CD8-positive, alpha-beta memory T cell (primary cell): ENCODE measurements at places on chromosomes 4 and X. TPM values are rescaled to one million over a fixed set of nuclear protein-coding genes. Genes with fewer than 3 reads are reported as not detected.
A peak's percentile ranks its signal among the peaks of the same experiment; 100 is the strongest.

GRCh38 chrX:23896981-23897380 is 10.8 kb downstream of the APOO start:
- H3K4me1 ChIP-seq: no peaks in the 10 kb centered on the region
- no peak overlapping the region for H3K27ac ChIP-seq
- no peak for DNase-seq
- no peaks in the 10 kb centered on the region for H3K27me3 ChIP-seq
- no peaks in the 10 kb centered on the region for H3K36me3 ChIP-seq

The SLC26A1 gene
- polyA plus RNA-seq: 1.1 TPM

The INTU gene
- not detected for polyA plus RNA-seq

DNA sequence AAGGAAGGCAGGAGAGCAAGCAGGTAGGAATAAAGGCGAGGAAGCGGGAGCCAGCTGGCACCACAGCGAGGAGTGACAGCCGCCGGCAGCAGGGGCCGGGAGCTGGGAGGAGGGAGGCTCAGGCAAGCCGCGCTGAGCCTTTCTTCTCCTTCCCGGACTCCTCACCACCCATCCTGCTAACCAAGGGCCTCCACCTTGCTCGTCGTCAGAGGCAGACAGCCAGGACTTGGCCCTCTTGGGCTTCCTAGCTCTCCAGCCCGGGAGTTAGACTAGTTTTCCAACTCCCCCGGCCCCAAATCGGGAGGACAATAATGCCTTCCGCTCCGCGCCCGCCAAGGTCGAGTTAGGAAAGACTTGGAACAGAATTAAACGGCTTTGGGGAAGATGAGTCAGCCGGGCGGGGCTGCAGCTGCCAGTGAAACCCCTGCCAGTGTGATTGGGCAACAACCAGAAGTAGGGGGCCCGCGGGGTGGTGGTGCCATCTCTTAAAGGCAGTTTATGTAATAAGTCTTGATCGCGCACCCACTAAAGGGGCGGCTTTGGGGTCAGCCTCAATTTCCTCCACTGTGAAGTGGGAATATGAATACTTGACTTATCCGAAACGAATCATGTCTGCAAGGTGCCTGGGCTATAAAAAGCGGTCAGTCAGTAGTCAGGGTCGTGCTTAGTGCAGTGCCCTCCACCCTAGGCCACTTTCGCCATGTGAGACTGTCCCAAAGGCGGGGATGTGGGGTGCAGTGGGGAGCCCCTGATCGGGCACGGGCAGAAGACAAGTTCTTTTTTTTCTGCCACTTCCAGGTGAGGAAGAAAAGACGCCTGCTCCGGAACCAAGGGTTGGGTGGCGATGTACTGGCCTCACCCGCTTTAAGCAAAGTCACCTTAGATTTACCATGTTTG is 6.7 kb upstream of the HSD17B10 start:
- H3K36me3 ChIP-seq: no peaks in the 10 kb centered on the region
- H3K4me3 ChIP-seq: peak overlapping the region; percentile 50
- no peak overlapping the region for H3K27ac ChIP-seq

DNA sequence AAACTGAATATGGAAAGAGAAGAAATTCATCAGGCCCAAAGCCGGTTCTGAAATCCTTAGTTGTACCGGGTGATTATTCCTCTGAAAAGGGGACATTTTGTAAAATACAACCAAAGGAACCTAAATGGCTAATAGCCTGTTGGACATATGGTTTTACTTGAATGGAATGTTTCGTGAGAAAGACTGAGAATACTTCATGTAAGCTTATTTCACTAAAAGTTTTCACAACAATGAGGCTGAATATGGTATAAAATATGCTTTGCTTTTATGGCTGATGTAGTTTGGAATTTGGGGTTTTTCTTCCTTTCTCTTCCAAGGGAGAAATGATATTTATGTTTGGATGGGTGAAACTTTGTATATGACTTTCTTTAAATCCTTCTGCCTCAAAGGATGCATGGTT is 2.7 kb downstream of the GRIA3 start:
- H3K4me1 ChIP-seq: no peaks in the 10 kb centered on the region
- H3K27ac ChIP-seq: no peak overlapping the region
- H3K27me3 ChIP-seq: no peaks in the 10 kb centered on the region
- no peaks in the 10 kb centered on the region for H3K36me3 ChIP-seq
- no peak for DNase-seq
- no peak overlapping the region for H3K4me3 ChIP-seq

The RPGR gene
- 7.1 TPM for polyA plus RNA-seq

The ARR3 gene
- not detected for polyA plus RNA-seq

The ARHGEF6 gene
- 60.7 TPM for polyA plus RNA-seq

GRCh38 chrX:135000516-135000915 is 9.7 kb downstream of the SMIM10 start:
- no peak overlapping the region for H3K27ac ChIP-seq
- H3K4me3 ChIP-seq: no peak overlapping the region
- H3K36me3 ChIP-seq: no peaks in the 10 kb centered on the region

DNA sequence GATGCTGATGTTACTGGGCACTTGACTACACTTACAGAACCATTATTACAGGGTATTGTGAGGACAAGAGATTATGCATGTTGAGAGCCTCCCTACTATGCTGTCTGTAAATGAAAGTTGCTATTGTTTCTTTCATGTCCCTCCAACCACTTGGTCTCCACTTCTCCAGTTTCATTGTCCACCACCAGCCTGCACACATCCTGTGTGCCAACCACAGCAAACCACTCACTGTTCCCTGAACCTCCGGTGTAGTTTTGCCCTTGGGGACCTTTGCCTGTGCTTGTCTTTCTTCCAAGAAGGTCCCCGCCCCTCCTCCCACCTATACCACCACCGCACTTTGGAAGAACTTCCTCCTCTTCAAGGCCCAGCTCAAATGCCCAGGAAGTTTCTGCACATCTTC is 43.1 kb upstream of the AFF2 start:
- H3K36me3 ChIP-seq: no peaks in the 10 kb centered on the region
- H3K4me1 ChIP-seq: no peaks in the 10 kb centered on the region
- DNase-seq: no peak
- no peak overlapping the region for H3K4me3 ChIP-seq
- no peak overlapping the region for H3K27ac ChIP-seq
- H3K27me3 ChIP-seq: no peaks in the 10 kb centered on the region

DNA sequence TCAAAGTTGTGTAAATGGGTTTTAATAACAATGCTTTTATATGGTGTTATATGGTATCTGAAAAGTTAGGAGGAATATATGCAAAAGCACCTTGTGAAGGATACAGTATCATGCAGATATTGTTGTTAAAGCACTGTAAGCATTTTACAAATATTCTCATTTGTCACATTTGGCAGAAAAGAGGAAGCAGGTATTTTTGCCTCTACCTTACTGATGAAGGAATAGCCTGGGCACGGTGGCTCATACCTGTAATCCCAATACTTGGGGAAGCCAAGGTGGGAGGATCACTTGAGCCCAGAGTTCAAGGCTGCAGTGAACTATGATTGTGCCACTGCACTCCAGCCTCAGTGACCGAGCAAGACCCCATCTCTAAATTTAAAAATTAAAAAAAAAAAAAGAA is 12.2 kb upstream of the GDPD2 start:
- H3K27ac ChIP-seq: no peak overlapping the region
- no peaks in the 10 kb centered on the region for H3K36me3 ChIP-seq
- no peaks in the 10 kb centered on the region for H3K27me3 ChIP-seq
- no peaks in the 10 kb centered on the region for H3K4me1 ChIP-seq
- no peak for DNase-seq
- no peak overlapping the region for H3K4me3 ChIP-seq

The CLDN22 gene
- polyA plus RNA-seq: not detected

The ARAP2 gene
- polyA plus RNA-seq: 44.2 TPM

DNA sequence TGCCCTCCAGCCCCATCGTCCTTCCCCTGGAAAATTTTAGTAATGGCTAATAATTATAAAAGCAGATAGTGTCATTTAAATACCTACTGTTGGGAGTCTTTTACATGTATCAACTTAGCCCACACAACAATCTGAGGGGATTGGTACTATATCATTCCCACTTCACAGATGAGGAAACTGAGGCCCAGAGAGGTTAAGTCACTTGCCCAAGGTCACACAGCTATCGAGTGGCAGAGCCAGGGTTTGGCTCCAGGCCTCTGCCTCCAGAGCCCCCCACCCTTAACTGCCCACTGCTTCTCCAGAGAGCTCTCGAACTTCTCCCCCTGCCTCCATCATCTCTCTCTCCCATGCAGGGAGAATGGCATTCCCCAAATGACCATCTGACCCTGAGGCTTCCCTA is 7.4 kb downstream of the C4orf50 start:
- H3K4me1 ChIP-seq: no peaks in the 10 kb centered on the region
- H3K36me3 ChIP-seq: no peaks in the 10 kb centered on the region
- H3K27ac ChIP-seq: no peak overlapping the region

The USP17L25 gene
- polyA plus RNA-seq: not detected

The OR13H1 gene
- polyA plus RNA-seq: not detected

GRCh38 chrX:13685126-13685763 is 3.7 kb upstream of the RAB9A start:
- no peak for DNase-seq
- no peaks in the 10 kb centered on the region for H3K27me3 ChIP-seq
- H3K27ac ChIP-seq: no peak overlapping the region
- H3K4me3 ChIP-seq: no peak overlapping the region
- H3K36me3 ChIP-seq: no peaks in the 10 kb centered on the region

The TNIP3 gene
- 7.0 TPM for polyA plus RNA-seq

The MAGED4 gene
- 2.1 TPM for polyA plus RNA-seq

The SMIM10 gene
- 0.36 TPM for polyA plus RNA-seq

- no peaks in the 10 kb centered on the region for H3K27me3 ChIP-seq
- H3K4me1 ChIP-seq: no peaks in the 10 kb centered on the region
- no peak overlapping the region for H3K4me3 ChIP-seq
- H3K27ac ChIP-seq: no peak overlapping the region
Observed at GRCh38 chrX:103663981-103664762, 22.3 kb downstream of the MORF4L2 start.

DNA sequence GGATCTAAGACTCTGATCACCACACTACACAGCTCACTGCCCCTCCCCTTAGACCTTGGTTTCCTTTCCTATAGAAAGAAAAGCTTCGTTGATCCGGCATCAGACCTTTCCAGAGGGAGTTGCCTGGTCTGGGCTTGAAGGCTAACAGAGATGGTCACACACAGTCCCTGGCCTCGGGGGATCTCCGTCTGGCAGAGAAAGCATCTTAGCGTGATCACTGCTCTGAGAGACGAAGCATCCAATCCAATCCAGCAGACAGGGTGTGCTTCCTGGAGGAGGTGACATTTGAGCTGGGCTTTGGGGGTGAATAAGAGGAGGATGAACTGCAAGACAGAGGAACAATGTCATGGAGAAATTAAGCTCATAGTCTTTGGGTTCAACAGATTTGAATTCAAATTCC is 49.5 kb downstream of the HTRA3 start:
- no peaks in the 10 kb centered on the region for H3K36me3 ChIP-seq
- no peak overlapping the region for H3K27ac ChIP-seq
- no peaks in the 10 kb centered on the region for H3K27me3 ChIP-seq
- DNase-seq: no peak
- no peak overlapping the region for H3K4me3 ChIP-seq
- H3K4me1 ChIP-seq: no peaks in the 10 kb centered on the region

DNA sequence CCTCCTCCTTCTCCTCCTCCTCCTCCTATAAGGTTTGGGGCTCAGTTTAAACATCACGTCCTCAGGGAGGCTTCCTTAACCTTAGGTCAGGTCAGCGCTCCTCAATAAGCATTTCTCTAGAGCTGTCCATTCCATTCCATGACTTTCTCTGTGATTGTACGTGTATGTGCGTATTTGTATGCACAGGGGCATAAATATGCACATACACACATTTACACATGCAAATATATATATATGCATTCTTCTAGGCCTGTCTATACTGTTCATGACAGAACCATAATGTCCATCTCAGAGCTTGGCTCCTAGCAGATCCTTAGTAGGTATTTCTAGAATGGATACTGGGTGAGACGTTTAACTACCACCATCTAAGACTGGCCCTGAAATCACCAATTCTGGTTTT is 258.6 kb downstream of the STIM2 start:
- H3K4me3 ChIP-seq: no peak overlapping the region
- no peaks in the 10 kb centered on the region for H3K27me3 ChIP-seq
- no peaks in the 10 kb centered on the region for H3K36me3 ChIP-seq
- H3K4me1 ChIP-seq: no peaks in the 10 kb centered on the region
- no peak for DNase-seq

The NDST3 gene
- polyA plus RNA-seq: not detected

The AKAP14 gene
- not detected for polyA plus RNA-seq

GRCh38 chr4:83362492-83363329 is 28.1 kb upstream of the HPSE start:
- H3K4me3 ChIP-seq: no peak overlapping the region
- H3K4me1 ChIP-seq: no peaks in the 10 kb centered on the region
- H3K27ac ChIP-seq: no peak overlapping the region
- H3K27me3 ChIP-seq: no peaks in the 10 kb centered on the region
- H3K36me3 ChIP-seq: no peaks in the 10 kb centered on the region
- DNase-seq: no peak

DNA sequence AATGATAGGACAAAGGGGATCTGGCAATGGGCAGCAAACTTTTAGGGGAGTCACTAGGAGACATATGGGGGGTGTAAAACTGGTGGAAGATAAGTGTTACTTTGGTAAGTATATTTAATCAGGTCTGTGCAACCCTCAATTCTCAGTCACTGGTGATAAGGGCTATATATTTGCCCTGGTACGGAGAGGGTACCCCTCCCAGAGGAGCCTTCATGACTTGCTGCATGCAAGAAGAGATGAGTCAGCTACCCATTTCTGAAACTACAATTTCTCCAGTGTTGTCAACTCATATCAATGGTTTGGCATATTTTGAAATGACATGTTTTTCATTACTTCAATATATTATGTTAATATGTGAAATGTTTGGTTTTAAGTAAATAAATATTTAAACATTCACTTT is 14.3 kb downstream of the SMARCAD1 start:
- no peaks in the 10 kb centered on the region for H3K4me1 ChIP-seq
- H3K27ac ChIP-seq: no peak overlapping the region
- H3K36me3 ChIP-seq: peaks cover 5% of the 10 kb centered on the region
- DNase-seq: no peak
- H3K4me3 ChIP-seq: no peak overlapping the region

The LRAT gene
- not detected for polyA plus RNA-seq

DNA sequence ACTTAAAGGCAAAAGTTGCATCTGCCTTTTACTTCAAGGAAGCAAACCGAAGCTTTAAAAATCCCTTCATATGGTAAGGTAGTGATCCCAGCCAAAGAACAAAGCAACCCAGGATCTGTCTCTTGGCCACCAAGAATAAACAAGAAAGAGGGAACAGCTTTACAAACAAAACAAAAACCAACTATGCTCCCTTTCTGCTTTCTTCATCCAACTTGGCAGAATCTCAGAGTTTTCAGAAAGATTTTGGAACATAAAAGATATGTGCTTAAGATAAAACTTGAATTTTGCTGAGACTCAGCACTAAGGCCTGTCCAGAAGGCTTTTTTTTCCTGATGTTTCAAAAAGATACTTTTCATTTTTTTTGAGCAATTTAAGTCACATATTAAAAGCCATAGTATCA is 94.0 kb downstream of the COL4A6 start:
- H3K36me3 ChIP-seq: no peaks in the 10 kb centered on the region
- H3K4me3 ChIP-seq: no peak overlapping the region
- no peak for DNase-seq
- no peaks in the 10 kb centered on the region for H3K4me1 ChIP-seq

The FAM47A gene
- polyA plus RNA-seq: not detected

- peaks cover 27% of the 10 kb centered on the region for H3K4me1 ChIP-seq
- H3K4me3 ChIP-seq: peak overlapping the region; percentile 29
- no peak for DNase-seq
- no peak overlapping the region for H3K27ac ChIP-seq
- H3K36me3 ChIP-seq: no peaks in the 10 kb centered on the region
- no peaks in the 10 kb centered on the region for H3K27me3 ChIP-seq
Observed at GRCh38 chr4:37682701-37683401, 3.3 kb downstream of the RELL1 start.

- no peak overlapping the region for H3K27ac ChIP-seq
- no peaks in the 10 kb centered on the region for H3K36me3 ChIP-seq
Observed at GRCh38 chr4:20305976-20306375, 54.3 kb downstream of the SLIT2 start.

The GPR119 gene
- not detected for polyA plus RNA-seq

The OPHN1 gene
- polyA plus RNA-seq: not detected

The BANK1 gene
- polyA plus RNA-seq: 0.74 TPM
